ENCODE measurements at places on chromosomes 6 and 20.

DNA sequence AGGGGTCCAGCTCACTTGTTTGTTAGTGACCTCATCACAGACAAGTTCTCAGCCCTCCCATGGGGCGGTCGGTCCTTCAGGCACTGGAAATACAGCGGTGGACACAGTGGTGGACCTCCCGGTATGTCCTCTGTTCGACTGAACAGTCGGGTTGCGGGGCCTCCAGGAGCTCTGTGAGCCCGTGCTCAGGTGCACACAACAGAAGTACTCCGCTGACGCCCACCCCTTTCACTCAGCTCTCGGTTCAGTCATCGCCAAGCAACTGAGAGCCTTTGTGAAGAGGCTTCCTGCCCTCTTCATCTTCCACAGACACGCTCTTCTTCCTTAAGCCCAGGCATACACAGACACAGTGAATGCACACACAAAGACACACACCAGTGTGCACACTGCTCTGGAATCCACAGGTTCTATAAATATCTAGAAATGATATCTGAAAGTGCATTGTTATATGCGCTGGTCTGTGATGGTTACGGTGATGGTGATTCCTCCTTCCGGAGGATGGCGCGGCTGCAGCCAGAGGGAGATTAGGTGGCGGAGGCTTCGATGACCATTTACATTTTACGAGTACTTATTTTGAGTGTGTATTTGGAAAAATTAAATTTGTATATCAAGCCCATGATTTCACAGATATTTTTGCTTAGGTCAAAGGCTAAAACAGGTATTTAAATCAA is 46.8 kb upstream of the BHLHE23 start:
- no peak for DNase-seq

DNA sequence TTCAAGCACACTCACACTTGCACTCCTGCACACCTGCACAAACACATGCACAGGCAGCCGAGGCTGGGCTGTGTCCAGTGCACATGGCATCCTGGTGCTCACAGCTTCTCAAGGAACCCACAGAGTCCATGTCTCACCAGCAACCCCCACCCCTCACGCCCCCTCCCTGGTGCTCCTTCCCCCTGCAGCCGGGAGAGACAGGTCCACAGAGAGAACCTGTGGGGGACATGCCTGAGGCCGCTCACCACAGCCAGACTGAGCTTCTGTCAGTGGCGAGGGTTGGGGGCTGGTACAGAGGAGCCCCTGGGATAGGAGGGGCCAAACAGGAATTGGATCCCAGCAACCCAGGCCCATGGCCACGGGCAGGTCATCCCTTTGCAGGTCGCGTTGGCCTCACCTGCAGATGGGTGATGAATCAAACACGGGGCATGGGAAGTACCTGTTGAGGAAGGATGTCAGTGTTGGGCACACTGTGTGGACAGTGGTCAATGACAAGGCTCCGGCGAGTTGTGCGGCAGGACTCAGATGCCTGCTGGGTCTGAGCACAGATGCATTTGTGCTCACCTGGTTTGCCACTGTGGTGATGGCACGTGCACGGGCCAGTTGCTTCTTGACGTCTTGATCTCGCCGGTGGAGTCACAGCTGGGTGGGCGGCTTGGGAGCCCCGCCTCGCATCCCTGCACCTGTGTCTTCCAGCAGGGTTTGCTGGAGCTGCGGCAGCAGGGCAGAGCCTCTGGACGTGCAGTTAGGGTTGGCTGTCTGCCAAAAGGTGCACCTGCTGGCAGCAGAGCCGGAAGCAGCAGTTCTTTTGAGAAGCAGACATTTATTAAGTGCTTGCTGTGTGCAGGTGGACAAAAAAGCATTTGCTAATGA is 113.0 kb downstream of the ERMARD start:
- DNase-seq: no peak

- DNase-seq: no peak
These were observed 21.9 kb downstream of the DEF6 start for GRCh38 chr6:35319346-35320030.

GRCh38 chr20:39857835-39858234 is 831.2 kb downstream of the MAFB start:
- no peak for DNase-seq

DNA sequence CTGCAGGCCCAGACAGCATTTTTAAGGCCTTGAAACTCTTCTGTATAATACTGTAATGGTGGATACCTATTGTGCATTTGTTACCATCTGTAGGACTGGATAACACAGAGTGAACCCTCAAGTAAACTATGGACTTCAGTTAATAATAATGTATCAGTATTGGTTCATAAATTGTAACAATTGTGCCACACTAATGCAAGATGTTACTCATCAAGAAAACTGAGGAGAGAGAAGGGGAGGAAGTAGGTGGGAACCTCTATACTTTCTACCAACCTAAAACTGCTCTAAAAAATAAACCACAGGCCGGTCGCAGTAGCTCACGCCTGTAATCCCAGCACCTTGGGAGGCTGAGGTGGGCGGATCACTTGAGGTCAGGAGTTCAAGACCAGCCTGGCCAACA is 10.8 kb downstream of the MAPK13 start:
- DNase-seq: no peak

DNA sequence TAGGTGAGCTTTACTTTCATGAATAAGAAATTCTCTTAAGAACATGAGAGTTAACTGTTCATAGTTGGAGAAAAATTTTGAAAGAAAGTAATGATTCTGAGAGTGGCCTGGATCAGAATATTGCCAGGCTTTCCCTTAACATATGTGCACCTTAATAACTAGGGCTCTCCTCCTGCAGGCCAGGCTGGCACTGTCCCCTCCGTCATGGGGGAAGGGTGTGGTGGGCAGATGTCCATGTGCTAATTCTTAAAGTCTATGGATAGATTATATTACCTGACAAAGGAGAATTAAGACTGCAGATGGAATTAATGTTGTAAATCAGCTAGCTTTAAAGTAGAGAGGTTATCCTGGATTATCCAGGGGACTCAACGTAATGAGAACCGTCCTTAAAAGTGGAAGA is 10.9 kb upstream of the KLHL32 start:
- no peak for DNase-seq

DNA sequence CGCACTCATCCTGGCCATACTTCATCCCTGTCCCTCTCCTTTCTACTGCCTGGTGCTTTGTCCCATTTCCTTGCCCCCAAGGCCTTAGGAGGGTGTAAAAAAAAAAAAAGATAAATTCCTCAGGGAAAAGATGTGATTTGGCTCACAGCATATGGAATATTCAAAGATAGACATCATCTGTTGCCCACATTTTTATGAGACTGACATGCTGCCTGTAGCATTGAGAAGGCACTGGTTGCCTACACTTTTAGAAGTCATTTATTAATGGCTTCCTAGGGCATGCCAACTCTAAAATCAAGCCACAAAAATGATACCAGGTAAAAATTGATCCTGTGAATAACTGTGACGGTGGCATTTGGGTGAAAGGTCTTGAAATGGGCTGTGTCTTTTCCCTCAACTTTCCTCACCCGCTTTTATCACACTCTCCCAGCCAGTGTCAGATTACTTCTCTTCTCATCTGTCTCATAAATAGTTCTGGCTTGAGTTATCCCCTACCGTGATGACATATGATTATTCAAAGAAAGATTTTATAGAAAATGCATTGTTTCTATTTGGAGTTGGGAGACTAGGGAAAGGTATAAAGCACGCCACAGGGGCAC is 139.4 kb downstream of the CARMIL1 start:
- DNase-seq: no peak

GRCh38 chr6:157539421-157539822 is 158.4 kb downstream of the ZDHHC14 start:
- no peak for DNase-seq

GRCh38 chr6:96450082-96450769 is 71.4 kb upstream of the UFL1 start:
- no peak for DNase-seq

GRCh38 chr6:13447949-13448724 is 39.3 kb downstream of the GFOD1 start:
- DNase-seq: no peak

GRCh38 chr6:157961832-157962575 is 19.7 kb upstream of the SYNJ2 start:
- DNase-seq: no peak

GRCh38 chr6:156279261-156279969 is 497.8 kb upstream of the ARID1B start:
- DNase-seq: no peak

DNA sequence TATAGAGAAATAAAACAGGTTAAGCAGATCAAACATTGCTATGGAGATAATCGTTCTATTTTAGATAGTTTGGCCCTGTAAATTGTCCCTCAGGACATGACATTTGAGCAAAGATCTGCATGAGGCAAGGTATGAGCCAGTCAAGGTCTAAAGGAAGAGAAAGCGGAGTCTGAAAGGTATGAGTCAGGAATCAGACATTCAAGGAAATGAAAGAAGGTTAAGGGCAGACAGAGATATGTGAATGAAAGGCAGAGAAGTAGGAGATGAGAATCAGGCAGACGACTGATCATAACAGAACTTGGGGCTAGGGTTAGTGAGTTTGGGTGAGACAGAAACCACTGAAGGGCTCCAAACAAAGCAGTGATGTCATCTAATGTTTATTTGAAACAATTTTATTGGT is 775.8 kb downstream of the MAFB start:
- no peak for DNase-seq

GRCh38 chr6:12348530-12349511 is 58.7 kb downstream of the EDN1 start:
- no peak for DNase-seq

- no peak for DNase-seq
These were observed 184.7 kb downstream of the SAMD5 start for GRCh38 chr6:147693181-147693580.

DNA sequence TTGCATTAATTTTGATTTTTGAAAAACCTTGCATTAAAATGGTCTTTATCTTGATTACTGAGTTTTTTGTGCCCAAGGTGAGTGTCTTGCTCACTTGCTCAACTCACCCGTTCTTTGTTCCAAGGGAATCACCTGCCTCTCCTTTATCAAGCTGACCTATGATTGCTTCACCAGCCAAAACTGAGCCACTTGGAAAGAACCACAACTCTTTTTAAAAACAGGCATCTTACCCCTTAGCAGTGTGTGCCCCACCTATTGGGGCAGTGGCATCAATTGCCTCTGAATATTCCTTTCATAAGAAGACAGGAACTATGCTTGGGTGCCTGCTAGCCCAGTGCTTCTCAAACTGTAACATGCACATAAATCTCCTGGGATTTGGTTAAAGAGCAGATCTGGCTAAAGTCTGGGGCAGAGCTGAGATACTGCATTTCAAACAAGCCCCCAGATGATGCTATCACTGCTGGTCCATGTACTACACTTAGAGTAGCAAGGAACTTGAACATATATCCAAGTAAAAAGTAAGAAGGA is 3.3 kb upstream of the STK38 start:
- DNase-seq: no peak

GRCh38 chr6:167103041-167103891 is 19.6 kb upstream of the CCR6 start:
- DNase-seq: no peak

- no peak for DNase-seq
These were observed 65.3 kb upstream of the MYLIP start for GRCh38 chr6:16063580-16063979.

DNA sequence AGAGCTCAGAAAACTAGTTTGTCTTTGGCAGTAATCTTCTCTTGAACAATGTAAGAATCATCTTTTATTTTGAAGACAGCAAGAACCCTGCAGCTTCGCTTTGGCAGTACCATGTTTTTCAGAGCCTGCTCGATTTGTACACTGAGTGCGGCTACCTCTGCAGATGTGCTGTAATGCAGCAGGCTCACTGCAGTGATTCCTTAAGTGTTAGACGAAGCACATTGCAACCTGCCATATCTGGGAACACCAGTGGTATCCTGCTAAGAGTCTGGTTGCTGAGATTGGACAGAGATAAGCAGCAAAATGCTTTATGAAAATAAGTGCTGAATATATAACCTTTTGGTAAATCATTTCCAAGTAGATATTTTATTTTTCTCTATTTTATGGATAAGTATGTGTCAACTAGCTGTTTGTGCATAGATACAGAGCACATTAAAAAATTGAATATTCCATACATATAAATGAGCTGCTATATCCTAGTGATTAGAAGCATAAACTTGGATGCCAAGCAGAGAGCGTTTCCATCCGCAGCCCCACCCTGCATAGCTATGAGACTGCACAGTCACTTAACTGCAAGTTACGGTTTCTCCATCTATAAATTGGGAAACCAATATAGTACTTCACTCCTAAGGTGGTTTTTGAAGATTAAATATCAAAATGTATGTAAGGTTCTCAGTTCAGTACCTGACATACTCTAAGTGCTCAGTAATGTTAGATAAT is 328.3 kb downstream of the FARS2 start:
- DNase-seq: no peak

DNA sequence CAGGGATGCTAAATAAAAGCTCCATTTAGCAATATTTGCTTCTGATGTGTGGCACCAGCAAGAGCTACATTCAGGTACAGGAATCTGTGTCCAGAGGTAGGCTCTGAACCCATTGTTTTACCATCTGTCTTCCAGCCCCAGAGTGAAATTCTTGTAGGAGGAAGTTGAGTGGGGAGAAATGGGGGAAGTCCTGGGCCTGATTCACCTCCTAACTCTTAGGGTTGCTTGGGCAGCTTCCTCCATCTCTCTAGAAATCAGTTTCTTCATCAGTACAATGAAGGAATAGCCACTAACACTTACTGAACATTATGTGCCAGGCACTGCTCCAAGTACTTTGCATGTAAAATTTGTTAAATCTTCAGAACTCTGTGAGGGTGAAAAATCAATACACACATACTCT is 35.1 kb upstream of the TSPYL1 start:
- DNase-seq: no peak

- DNase-seq: no peak
These were observed 71.6 kb downstream of the TFAP2A start for GRCh38 chr6:10343320-10343719.

- DNase-seq: no peak
These were observed 147.9 kb downstream of the TPBG start for GRCh38 chr6:82511546-82511945.

- DNase-seq: no peak
These were observed 9.9 kb upstream of the NCOA5 start for GRCh38 chr20:46099491-46100287.

GRCh38 chr6:37550191-37550831 is 50.6 kb upstream of the CCDC167 start:
- DNase-seq: no peak

DNA sequence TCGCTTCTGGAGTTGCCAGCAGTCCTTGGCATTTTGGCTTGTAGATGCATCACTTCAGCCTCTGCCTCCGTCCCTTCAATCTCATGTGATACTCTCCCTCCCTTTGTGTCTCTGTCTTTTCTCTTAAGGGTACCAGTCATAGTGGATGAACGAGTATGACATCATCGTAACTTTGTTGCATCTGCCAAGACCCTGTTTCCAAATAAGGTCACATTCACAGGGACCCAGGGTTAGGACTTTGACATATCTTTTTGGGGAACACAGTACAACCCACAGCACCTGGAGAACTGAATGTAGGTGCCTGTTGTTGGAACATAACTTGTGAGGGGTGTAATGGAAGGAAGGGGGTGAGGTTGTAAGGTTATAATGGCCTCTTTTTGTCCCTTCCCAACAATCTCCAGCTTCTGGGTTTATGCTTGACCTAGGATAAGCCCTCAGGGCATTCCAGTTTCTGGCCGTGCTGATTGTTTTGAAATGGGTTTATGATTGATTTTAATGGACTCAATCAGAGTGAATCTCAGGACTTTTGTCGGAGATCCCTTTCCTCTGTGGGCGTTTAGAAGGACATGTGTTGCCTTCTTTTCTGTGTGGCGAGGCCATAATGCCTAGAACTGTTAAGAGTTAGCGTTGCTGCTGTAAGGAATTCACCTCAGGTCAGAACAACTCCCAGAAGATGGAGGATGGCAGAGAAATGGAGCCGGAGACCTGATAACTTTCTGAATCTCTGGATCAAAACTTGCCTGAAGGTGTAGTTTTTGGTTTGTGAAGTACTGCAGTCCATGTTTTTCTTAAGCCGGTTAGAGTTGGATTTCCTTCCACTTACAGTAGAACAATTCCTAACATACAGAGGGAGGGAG is 9.2 kb downstream of the ATRN start:
- DNase-seq: no peak
